ENCODE measurements at places on chromosomes 16 and 17. TPM values are rescaled to one million over a fixed set of nuclear protein-coding genes. Genes with fewer than 3 reads are reported as not detected.

The CA4 gene
- total RNA-seq, result not detected

DNA sequence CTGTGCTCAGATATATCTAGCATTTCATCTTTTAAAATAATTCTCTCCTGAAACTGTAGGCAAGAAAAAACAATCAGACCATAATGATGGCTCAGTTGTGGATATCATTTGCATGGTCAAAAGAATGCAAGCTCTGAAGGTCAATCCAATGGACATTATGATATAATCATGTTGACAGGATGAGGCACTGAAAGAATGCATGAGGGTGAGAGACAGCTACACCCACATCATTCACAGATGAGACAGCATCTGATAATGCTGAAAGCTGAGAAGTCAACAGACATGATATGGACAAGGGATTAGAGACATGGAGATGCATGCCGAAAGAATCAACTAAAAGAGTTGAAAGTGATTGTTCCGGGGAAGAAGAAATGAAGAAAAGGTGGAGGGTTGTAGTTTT lies 346.4 kb upstream of the CDH5 start:
- no peak overlapping the region for H3K27ac ChIP-seq
- no peaks in the 10 kb centered on the region for H3K27me3 ChIP-seq
- no peak for DNase-seq
- H3K4me3 ChIP-seq, result no peak overlapping the region

DNA sequence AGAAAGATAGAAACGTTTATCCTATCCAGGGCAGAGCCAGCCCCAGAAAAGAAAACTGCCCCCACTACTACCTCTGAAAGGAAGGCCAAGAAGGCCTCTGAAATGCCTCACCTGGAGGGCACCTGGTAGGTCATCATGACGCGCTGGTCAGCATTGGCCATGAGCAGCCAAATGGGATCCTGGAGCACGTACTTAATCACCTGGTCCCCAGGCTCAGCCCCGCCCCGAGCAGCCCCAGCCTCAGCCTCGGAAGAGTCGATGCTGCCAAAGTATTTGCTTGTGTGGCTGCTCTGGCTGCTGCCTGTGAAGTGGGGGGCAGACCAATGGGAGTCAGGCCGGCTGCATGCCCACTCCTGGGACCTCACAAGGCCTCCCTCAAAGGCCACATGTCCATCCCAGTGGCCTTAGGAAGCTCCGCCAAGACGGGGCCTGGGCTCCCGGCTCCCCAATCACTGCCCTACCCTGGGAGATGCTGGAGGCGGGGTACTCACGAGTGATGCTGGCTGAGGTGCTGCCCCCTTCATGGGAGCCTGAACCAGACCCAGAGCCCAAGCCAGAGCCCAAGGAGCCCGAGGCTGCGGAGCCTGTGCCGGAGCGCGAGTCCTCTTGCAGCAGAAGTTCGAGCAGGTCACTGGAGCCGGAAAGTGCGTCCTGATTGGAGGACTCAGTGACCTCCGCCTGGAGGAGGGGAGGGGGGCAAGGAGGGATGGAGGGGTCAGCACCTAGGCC lies 9.9 kb downstream of the PER1 start:
- no peaks in the 10 kb centered on the region for H3K27me3 ChIP-seq

The INCA1 gene
- total RNA-seq, result 0.36 TPM

- H3K27ac ChIP-seq, result no peak overlapping the region
- no peaks in the 10 kb centered on the region for H3K27me3 ChIP-seq
- no peaks in the 10 kb centered on the region for H3K4me1 ChIP-seq
- H3K4me3 ChIP-seq, result no peak overlapping the region
- H3K36me3 ChIP-seq, result no peaks in the 10 kb centered on the region
Measured at GRCh38 chr16:78628461-78629045, 529.1 kb downstream of the WWOX start.

The USP32 gene
- total RNA-seq, result 36.2 TPM

DNA sequence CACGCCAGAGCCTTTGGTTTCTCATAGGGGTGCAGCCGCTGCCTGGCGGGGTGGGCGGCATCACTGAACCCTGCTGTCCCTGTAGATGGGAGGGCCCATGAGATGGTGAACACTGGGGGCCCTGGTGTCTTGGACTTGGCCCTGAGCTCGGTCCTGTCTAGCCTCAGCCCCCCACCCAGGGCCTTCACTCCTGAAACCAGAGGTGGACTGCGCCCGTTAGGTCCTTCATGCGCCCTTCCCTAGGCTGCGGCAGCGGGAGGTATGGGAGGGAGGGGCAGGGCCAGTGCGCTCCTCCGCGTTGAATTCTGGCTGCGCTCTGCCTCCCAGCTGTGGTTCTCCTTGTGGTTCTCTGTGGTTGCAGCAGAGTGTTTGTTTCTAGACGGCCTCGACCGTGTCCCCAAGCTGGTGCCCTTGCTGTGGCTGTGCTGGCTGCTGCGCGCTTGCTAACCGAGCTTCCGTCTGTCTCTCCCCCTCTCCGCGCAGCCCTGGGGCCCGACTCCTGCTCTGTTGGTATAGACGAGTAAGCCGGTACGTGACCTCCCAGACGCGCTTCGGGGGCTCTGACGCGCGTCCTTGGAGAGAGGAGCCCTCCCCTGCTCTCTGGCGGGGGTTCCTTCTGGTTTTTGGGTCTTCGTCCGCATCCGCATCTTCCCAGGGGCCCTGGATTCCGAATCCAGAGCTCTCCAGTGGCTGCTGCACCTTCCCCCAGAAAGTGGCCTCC lies 7.4 kb upstream of the NUDT16L1 start:
- H3K27me3 ChIP-seq, result no peaks in the 10 kb centered on the region
- no peaks in the 10 kb centered on the region for H3K4me1 ChIP-seq

The CRHR1 gene
- total RNA-seq, result not detected

Measured in CD4-positive, alpha-beta memory T cell (primary cell).